Caco-2 (cell line): ENCODE measurements at places on chromosomes 11 and 22. TPM values are rescaled to one million over a fixed set of nuclear protein-coding genes. Genes with fewer than 3 reads are reported as not detected.

DNA sequence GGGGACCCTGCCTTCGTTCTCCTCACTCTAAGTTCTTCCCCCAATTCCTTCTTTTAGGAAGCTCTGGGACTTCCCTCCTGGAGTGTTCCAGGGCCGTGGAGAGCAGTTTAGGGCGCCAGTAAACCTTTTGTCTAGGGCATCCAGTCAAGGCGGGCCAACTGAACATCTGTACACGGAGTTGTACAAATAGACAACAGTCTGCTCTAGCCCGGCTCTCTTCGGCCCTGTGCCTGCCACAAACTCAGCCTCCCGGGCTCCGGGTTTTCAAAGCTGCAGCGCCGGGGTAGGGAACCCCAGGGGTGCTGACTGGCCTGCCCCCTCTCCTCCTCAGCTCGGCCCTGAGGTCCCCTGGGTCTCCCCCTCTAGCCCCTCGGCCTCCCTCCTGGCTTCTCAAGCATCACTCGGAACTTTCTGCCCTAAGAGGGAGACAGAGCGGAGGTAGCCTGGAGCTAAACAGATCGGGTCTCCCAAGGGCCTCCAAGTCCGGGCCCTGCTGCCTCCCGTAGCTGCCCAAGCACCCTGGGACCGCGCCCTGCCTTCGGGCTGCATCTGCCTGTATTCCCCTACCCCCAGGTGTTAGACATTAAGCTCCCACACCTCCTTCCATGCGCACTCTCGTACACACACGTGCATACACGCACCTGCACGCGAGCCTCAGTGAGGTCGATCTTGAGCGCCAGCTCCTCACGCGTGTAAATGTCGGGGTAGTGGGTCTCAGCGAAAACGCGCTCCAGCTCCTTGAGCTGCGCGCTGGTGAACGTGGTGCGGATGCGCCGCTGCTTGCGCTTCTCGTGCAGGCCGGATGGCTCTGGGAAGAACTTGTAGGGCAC is 3.3 kb downstream of the PHOX2A start:
- H3K27ac ChIP-seq, result peak overlapping the region; percentile 86
- H3K4me1 ChIP-seq, result peaks cover 24% of the 10 kb centered on the region
- peaks cover 12% of the 10 kb centered on the region for H3K36me3 ChIP-seq

Gene OR52I1
- total RNA-seq, result not detected in 2 replicates

DNA sequence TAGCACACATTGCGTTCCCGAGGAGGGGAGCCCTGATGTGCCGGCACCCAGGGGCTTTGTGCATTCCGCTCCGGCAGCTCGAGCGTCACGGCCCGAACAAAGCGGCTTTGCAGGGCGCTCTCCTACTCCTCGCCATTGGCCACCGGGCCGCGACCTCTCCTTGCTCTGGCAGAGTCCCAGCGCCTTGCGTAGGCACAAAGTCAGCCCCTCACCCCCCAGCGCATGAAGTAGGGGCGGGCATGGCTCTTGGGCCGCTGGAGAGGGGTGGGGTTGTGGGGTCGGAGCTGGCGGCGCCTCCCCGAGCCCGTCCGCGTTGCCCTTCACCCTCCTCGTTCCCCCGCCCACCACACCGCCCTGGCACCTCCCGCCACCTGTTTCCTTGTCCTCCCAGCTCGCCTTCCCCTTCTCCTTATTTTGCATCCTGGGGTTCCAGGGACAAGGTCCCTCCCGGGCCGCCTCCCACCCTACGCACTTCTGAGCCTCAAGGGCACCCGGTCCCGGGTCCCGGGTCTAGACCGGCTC is 753 bp upstream of the PPARA start:
- DNase-seq, result no peak
- H3K4me3 ChIP-seq, result peak overlapping the region; percentile 89
- no peaks in the 10 kb centered on the region for H3K36me3 ChIP-seq
- H3K27ac ChIP-seq, result no peak overlapping the region
- peaks cover 1% of the 10 kb centered on the region for H3K27me3 ChIP-seq

GRCh38 chr11:69642549-69642912 is 1.6 kb downstream of the CCND1 start:
- no peaks in the 10 kb centered on the region for H3K27me3 ChIP-seq
- peaks cover 9% of the 10 kb centered on the region for H3K36me3 ChIP-seq
- DNase-seq, result no peak

Gene YAP1
- total RNA-seq, result 207 and 227 TPM in 2 replicates

DNA sequence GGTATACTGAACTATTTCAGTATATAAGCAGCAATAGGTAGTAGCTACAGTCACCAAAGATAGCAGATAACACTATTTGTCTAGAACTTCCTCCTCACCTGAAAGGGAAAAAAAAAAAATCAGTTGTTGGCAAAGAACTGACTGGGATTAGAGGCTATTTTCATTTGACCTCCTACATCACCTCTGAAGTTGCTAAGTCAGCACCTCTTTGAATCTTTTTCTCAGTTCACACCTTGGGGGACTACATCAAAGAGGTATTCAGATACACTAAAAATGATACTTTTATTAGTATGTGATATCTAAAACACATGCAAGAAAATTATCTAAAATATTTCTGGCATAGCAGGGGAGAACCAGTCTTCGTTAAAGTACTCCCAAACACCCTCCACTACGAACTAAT is 16.2 kb downstream of the MSANTD2 start:
- H3K4me3 ChIP-seq, result no peak overlapping the region
- no peak for DNase-seq
- peaks cover 9% of the 10 kb centered on the region for H3K4me1 ChIP-seq
- no peaks in the 10 kb centered on the region for H3K27me3 ChIP-seq

- DNase-seq, result no peak
- no peak overlapping the region for H3K4me3 ChIP-seq
- H3K36me3 ChIP-seq, result no peaks in the 10 kb centered on the region
- H3K4me1 ChIP-seq, result no peaks in the 10 kb centered on the region
Observed at GRCh38 chr11:60825790-60826189, 16.1 kb upstream of the CCDC86 start.

- H3K4me3 ChIP-seq, result no peak overlapping the region
- H3K27ac ChIP-seq, result no peak overlapping the region
- no peaks in the 10 kb centered on the region for H3K4me1 ChIP-seq
Observed at GRCh38 chr22:49606562-49607290, 220.9 kb downstream of the BRD1 start.

DNA sequence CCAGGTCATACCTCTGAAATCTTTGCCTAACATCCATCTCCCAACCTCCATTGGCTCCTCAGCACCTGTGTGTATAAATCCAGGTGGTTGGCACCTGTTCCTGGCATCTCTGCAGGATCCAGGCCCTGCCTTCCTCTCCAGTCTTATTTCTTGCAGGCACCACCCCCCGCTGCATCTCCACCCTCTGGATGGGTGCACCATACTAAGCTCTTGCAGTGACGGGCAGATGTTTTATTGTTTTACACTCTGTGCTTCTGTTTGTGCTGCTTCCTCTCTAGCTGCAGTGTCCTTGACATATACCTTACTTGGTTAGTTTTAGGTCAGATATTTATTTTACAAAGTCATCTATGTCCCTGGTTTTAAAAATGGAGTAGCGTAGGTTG is 102.6 kb downstream of the TBC1D22A start:
- H3K27ac ChIP-seq, result peak overlapping the region; percentile 89
- no peaks in the 10 kb centered on the region for H3K27me3 ChIP-seq
- peaks cover 29% of the 10 kb centered on the region for H3K4me1 ChIP-seq
- H3K4me3 ChIP-seq, result no peak overlapping the region

Gene MYO7A
- 8.9 and 10.2 TPM in 2 replicates for total RNA-seq

- H3K27me3 ChIP-seq, result no peaks in the 10 kb centered on the region
- no peak overlapping the region for H3K27ac ChIP-seq
- no peaks in the 10 kb centered on the region for H3K36me3 ChIP-seq
- no peak for DNase-seq
- H3K4me3 ChIP-seq, result no peak overlapping the region
Observed at GRCh38 chr22:47565607-47566006, 803.2 kb downstream of the TBC1D22A start.

- no peak overlapping the region for H3K4me3 ChIP-seq
- H3K27me3 ChIP-seq, result no peaks in the 10 kb centered on the region
- peaks cover 35% of the 10 kb centered on the region for H3K4me1 ChIP-seq
- peak; percentile 46 for DNase-seq
- no peak overlapping the region for H3K27ac ChIP-seq
Observed at GRCh38 chr11:71302911-71303310, 50.5 kb upstream of the SHANK2 start.

GRCh38 chr11:57873196-57873911 is 111.8 kb downstream of the CTNND1 start:
- no peak overlapping the region for H3K27ac ChIP-seq
- H3K4me3 ChIP-seq, result no peak overlapping the region
- DNase-seq, result no peak
- H3K27me3 ChIP-seq, result no peaks in the 10 kb centered on the region; the same call in none of the 2 replicates
- no peaks in the 10 kb centered on the region for H3K36me3 ChIP-seq

Gene ALDH3B2
- total RNA-seq, result 0.26 and 0.54 TPM in 2 replicates

- no peak overlapping the region for H3K27ac ChIP-seq
- peak; percentile 67 for DNase-seq
- no peaks in the 10 kb centered on the region; the same call in 1 of the 2 replicates for H3K27me3 ChIP-seq
- no peaks in the 10 kb centered on the region for H3K36me3 ChIP-seq
- H3K4me3 ChIP-seq, result no peak overlapping the region
- no peaks in the 10 kb centered on the region for H3K4me1 ChIP-seq
Observed at GRCh38 chr11:128848815-128849455, 18.2 kb downstream of the KCNJ1 start.

DNA sequence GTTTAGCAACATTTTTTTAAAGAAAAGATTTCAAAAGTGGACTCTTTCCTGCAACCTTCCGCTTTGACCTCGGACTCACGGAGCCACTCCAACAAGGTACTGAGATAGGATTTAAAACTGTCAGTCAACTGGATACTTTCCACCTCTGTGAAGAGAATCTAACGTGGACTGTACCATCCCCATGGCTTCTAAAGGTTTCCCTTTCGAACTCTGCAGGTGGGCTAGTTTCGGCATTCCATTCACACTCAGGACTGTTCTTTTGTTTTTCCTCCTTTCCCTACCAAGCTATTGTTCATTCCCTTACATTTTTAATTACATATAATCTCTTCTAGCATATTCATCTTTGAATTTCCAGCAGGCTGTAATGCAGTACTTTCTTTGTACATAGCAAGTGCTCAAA is 88.5 kb upstream of the AKIP1 start:
- H3K36me3 ChIP-seq, result no peaks in the 10 kb centered on the region
- H3K27ac ChIP-seq, result no peak overlapping the region
- DNase-seq, result no peak

DNA sequence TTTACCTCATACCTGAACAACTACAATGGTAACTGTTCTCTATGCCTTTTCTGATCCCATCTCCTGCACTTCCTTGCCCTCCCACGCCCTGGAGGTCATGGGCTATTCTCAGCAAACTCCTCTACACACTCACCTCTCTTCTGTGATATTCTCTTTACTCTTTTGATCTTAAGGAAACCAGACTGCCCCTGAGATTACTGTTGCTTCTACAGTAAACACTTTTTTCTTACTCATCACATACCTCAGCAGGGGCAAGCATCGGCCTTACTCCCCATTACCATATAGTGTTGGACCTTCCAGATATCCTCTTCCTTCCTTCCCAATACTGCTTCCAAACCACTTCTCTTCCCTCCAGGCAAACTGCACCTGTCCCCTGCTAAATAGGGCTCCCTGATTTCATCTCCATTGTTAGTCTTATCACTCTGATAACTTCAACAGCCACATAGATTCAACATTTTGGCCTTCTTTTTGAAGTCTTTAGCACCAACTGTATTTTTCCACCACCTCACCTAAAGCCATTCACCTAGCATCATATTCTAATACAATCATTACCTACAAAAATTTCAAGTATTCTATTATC is 141.2 kb downstream of the RBFOX2 start:
- H3K4me3 ChIP-seq, result no peak overlapping the region
- H3K27ac ChIP-seq, result peak overlapping the region; percentile 70
- DNase-seq, result peak; percentile 62
- peaks cover 59% of the 10 kb centered on the region for H3K4me1 ChIP-seq

DNA sequence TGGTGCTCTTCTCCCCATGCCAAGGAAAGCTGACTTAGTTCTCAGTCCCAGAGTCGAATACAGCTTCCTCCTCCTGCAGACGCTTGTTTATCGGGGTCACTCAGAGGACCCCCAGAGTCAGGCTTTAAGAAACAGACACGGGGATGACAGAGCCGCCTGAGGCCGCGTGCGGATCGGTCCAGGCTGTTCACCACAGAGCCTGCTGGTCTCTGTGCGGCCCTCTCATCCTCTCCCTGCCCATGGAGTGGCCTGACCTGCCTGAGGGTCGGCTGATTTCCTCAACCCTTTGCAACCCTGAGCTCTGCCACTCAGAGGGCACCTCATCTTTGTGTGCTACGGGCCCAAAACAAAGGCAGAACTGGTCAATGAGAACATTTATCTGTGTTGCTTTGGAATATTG is 2.1 kb downstream of the GAL start:
- H3K27me3 ChIP-seq, result no peaks in the 10 kb centered on the region
- no peaks in the 10 kb centered on the region for H3K36me3 ChIP-seq
- H3K4me1 ChIP-seq, result 0 out of 2 replicates have a peak, but pooled peaks cover 8% of the 10 kb centered on the region
- H3K27ac ChIP-seq, result no peak overlapping the region
- H3K4me3 ChIP-seq, result no peak overlapping the region

GRCh38 chr11:110778343-110778742 is 66.1 kb upstream of the ARHGAP20 start:
- H3K27me3 ChIP-seq, result no peaks in the 10 kb centered on the region
- H3K27ac ChIP-seq, result no peak overlapping the region
